ENCODE measurements at places on chromosomes 6 and 20.

- DNase-seq: no peak
Measured at GRCh38 chr6:150567380-150567779, 32.3 kb upstream of the PLEKHG1 start.

DNA sequence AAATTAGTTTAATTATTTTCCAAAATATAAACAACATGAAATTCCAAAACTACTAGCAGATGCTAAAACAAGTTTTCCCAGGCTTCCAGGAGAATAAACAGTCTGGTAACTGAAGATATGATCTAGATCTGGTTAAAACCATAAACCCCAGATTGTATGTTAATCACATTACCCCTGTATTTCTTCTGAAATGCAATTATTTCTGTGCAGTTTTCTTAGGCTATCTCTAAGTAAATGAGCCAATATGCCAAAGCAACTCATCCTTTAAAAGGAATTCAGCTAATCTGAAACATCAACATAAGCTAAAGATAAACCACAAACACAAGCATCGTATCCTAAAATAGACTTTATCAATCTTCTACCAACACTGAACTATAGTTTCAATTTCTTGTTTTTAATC lies 44.6 kb upstream of the SENP6 start:
- DNase-seq: no peak

- DNase-seq: no peak
Measured at GRCh38 chr20:53739799-53740785, 146.5 kb upstream of the ZNF217 start.

DNA sequence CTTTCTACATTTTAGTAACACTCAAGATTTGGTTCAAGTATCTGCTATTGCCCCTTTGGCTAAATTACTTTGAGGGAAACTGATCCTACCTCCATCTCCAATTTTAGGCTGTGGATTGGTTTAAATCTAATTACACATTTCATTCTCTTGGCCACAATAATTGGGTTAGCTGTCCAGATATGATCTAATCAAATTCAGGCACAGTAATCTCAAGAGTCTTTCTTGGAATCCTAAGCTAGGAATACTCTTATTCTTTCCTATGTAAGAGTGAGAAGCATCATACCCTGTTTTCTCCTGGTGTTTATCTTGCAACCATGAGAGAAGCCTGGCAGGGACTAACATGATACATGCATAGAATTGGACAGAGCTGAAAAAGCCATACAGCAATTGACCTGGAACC lies 300.4 kb upstream of the MARCKS start:
- no peak for DNase-seq

DNA sequence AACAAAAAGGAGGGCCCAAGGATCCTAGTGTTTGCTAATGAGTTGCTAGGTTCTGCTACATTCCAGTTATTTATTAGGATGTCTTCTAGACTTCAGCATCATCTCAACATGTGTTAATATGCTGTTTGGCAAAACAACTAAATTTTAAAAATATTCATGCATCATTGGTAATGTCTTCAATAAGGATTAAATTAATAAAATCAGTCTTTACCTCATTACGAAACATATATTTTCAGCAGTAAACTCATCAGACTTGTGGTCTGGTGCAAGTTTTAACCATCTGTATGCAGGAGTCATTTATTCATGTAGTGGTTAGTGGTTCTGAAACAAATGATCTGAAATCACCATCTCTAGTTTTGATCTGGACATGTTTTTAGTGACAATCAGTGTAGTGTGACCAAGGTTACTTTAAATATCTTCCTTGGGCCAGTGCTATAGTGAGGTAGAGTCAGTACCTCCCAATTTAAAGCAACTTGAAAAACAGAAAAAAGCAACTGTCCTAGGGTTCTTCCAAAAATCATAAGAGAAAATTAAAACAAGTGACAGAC lies 85.0 kb upstream of the KCNK16 start:
- DNase-seq: no peak

GRCh38 chr6:121657972-121658371 lies 222.5 kb downstream of the GJA1 start:
- no peak for DNase-seq

GRCh38 chr20:19449051-19449450 lies 236.6 kb downstream of the SLC24A3 start:
- no peak for DNase-seq

DNA sequence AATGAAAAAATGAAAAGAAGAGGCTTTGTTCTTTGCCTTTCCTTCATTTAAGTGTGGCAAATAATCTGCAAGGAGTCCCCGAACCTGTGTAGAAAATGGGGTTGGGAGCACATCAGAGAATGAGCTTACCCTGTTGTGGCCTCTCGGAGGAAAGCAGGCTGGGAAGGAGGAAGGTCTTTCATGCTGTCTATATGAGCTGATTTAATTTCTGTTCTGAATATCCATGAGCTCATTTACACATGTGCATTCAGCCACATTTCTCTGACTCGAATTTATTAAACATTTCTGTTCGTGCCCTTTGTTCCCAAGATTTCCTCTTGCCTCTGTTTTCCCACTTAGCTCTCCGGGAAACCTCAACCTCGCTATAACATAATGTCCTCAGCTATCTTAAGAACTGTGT lies 584.4 kb upstream of the CDH4 start:
- DNase-seq: no peak

GRCh38 chr20:45946149-45946970 lies 11.9 kb downstream of the PCIF1 start:
- no peak for DNase-seq

DNA sequence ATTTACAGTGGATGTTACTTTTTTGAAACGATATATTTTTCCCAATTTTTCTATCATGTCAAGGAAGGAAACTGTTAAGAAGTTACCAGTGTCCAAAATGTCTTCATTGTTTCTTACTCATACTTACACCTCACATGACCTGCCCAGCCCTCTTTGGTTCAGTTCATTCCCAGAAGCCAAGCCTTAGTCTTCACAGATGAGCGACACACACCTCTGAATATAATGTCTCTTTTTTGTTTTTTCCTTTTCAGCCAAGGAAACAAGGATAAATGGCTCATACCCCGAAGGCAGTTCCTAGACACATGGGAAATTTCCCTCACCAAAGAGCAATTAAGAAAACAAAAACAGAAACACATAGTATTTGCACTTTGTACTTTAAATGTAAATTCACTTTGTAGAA lies 225.2 kb downstream of the SMOC2 start:
- DNase-seq: no peak

DNA sequence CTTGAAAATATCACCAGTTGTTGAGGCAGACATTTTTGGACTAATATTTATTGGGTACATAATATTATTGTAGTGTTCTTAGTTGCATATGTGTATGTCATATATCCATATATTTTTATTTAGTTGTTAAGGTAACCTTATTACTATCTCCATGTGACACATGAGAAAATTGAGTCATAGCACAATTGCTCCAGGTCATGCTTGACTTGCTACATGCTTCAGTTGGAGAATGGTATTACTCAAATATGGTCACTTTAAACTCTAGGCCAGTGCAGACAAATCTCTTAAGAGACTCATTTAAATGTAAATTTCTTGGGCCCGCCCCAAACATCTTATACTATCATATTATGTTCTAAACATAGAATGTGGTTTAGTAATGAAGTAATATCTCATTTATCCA lies 246.1 kb downstream of the RIMS1 start:
- DNase-seq: no peak

GRCh38 chr20:54623991-54624569 lies 148.7 kb downstream of the DOK5 start:
- DNase-seq: no peak

GRCh38 chr6:111609028-111609820 lies 3.5 kb upstream of the TRAF3IP2 start:
- DNase-seq: no peak

DNA sequence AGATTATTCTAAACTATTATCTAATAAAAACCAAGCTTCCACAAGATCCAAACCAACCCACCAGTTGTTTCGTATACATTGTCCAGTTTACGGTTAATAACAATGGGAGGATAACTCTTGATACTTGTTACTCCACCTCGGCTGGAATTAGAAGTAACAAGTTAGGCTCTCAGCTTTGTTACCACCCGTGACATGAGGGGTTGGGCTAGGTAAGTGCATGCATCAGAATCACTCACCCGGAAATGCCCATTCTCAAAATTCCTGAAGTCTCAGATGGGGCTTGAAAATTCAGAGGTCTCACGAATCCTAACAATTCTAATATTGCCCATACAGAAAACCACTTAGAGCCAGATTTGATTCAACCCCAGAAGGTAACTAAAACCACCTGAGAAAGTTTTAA lies 27.0 kb upstream of the SERPINB1 start:
- DNase-seq: no peak

Data from stimulated activated CD4-positive, alpha-beta T cell treated with anti-CD3 and anti-CD28 coated beads, Interleukin-1b, Interleukin-23, amount 100 ng/mL, for 1 hour (primary cell).